ENCODE measurements at places on chromosomes 11 and 22. TPM values are rescaled to one million over a fixed set of nuclear protein-coding genes. Genes with fewer than 3 reads are reported as not detected.

The SYCE3 gene
- total RNA-seq, result not detected

DNA sequence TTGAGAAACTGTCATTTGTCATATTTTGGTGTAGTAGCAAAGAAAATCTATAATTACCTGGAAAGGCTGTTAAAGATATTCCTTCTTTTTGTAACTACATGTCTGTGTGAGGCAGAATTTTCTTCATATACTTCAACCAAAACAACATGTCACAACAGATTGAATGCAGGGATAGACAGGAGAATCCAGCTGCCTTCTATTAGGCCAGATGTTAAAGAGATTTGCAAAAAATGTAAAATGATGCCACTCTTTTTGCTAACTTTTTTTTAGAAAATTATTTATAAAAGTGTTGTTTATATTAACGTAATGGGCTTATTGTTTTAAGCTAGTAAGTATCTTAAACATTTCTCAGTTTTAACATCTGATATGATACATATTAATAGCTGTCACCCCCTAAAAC, 12.7 kb downstream of the DGKZ start:
- peaks cover 15% of the 10 kb centered on the region for H3K36me3 ChIP-seq
- H3K27me3 ChIP-seq, result no peaks in the 10 kb centered on the region

DNA sequence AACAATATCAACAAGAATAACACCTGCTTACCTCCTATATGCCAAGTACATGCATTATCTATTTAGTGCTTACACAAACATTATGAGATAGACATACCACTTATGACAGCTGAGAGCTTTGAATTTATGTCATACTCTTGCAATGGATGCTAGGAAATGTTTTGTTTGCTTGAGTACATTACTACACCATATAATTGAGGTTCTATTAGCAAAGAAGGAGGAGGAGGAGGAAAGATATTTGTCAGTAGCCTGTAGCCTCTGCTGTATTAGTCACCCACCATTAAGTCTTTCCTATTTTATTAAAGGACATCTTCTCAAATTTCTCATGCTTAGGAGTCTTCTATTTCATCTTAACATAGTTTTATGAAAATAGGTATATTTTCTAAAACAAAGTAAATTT, 6.4 kb downstream of the ANO5 start:
- H3K27me3 ChIP-seq, result no peaks in the 10 kb centered on the region
- H3K4me1 ChIP-seq, result peaks cover 5% of the 10 kb centered on the region
- H3K27ac ChIP-seq, result no peak overlapping the region
- no peaks in the 10 kb centered on the region for H3K36me3 ChIP-seq

DNA sequence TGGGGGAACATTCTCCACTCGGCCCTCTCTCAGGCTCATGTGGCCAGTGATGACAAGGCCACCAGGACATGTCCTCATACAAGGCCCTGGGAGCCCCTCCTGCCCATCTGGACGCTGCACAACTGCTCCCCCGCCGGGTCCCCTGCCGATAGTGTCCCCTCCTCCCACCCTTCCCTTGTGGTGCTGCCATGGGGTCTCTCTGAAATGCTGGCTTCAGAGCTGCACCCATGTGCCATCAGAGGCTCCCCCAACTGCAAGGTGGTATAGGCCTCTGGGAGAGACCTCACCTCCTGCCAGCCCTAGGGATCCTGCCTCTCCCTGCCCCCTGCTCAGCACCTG, 113.0 kb downstream of the KCNQ1OT1 start:
- no peak overlapping the region for H3K27ac ChIP-seq
- H3K4me3 ChIP-seq, result no peak overlapping the region
- DNase-seq, result no peak
- peaks cover 16% of the 10 kb centered on the region for H3K4me1 ChIP-seq

DNA sequence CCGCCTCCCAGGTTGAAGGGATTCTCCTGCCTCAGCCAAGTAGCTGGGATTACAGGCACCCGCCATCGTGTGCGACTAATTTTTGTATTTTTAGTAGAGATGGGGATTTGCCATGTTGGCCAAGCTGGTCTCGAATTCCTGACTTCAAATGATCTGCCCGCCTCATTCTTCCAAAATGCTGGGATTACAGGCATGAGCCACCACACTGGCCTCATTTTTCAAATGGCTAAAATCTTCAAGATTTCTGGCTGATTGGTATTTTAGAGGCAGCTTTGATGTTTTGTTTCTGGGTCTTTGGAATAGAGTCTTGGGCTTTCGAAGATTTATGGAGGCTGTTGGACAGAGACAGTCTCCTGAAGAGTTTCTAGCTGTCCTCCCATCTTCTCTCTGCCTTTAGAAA, 5.8 kb upstream of the SLC3A2 start:
- H3K27me3 ChIP-seq, result no peaks in the 10 kb centered on the region
- H3K36me3 ChIP-seq, result no peaks in the 10 kb centered on the region
- H3K4me3 ChIP-seq, result no peak overlapping the region
- H3K27ac ChIP-seq, result no peak overlapping the region
- no peak for DNase-seq
